Activated T-cell treated with anti-CD3 and anti-CD28 coated beads, Interleukin-2, amount 50 U/mL, for 48 hours (primary cell): ENCODE measurements at places on chromosomes 2 and 18.

DNA sequence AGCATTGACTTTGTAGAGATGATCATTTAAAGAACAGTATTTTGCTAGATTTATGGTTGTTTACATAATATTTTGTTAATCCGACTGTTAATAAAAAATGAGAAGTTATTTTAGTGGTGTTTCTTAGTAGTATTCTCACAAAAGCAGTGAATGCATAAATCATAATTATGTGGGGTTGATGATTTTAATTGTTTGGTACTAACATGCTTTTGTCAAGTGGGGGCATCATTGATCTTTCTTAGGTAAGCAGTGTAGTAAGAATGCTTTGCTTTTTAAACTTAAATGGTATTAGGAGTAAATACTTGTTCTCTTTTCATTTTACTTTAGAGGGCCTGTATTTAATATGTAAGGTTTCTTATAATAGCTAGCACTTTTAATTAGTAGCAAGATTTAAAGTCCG lies 109.2 kb upstream of the OTX1 start:
- no peak for DNase-seq

DNA sequence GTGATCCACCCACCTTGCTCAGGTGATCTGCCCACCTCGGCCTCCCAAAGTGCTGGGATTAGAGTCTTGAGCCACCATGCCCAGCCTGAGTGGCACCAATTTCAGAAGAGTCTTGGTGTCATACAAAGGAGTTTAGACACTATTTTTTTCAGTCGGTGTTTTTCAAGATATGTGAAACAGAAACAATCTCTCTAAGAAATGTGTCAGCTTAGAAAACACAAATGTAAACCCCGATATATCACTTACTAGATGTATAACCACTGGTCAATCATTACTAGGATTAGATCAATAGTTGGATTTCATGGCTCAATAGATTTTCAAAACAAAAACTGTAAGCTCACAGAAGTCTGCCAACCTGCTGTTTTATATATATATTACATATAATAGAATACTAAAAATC lies 67.2 kb upstream of the FRZB start:
- no peak for DNase-seq

- no peak for DNase-seq
Observed at GRCh38 chr2:75896779-75897366, 186.2 kb upstream of the GCFC2 start.

- DNase-seq = no peak
Observed at GRCh38 chr2:130910931-130911330, 74.2 kb downstream of the ARHGEF4 start.

DNA sequence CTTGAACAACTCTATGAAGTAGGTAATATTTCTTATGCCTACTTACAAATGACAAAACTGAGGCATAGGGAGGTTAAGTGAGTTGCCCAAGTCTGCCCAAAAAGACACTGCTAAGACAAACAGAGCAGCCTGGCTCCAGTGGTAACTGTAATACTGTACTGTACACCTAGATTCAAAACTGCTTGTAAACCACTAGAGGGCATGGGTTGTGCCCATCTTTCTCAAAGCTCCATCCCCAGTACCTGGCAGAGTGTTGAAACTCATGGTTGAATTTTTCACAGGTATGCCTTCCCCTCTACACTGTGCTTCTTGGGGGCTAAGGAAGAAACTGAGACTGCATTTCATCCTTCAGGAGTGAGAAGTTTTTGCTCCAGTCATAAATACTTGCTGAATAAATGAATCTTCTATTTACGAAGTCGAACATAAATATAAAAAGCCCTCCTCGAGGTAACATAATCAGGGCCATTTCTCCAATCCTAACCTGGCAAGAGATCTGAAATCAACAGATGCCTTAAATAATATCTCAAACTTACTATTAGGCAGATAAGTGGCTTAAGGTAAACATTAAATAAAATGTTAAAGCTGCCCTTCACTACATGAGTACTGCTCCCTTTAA lies 2.0 kb downstream of the PPP4R1 start:
- DNase-seq = no peak

DNA sequence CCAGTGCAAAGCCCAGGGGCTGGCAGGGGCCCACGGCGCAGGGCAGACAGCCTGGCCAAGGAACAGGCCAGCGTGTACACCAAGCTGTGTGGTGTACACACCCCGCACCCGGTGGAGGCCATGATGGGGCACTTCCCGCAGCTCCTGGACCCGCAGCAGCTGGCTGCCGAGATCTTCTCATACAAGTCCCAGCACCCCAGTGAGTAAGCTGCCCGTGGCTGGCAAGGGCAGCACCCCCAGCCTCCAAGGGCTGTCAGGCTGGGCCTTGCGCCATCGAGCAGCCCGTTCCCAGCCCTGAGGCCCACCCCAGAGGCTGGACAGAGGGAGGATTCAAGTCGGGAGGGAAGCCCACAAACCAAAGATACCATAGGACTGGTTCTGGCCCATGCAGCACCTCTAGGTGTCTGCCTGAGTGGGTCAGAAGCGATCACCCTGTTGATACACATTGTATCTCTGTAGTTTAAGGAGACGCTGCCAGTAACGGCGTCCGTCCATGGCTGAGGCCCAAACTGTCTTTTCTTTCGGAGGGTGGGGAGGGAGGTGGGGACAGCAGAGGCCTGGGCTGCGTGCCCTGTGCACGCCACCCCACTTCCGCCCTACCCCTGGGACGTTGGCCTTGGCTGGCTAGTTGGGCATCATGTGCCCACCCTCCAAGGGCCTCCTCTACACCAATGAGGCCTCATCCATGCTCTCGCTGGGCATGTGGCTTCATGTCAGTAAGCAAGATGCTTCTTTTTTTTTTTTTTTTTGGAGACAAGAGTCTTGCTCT lies 16.8 kb upstream of the MTERF4 start:
- DNase-seq = no peak
